ENCODE measurements at places on chromosomes 2 and 18. TPM values are rescaled to one million over a fixed set of nuclear protein-coding genes. Genes with fewer than 3 reads are reported as not detected.

Gene GNAL
- 0.05 TPM for total RNA-seq

Gene ALPG
- 0.07 TPM for total RNA-seq

Gene GAREM2
- 0.25 TPM for total RNA-seq

Gene RGPD8
- 1.5 TPM for total RNA-seq

Gene AMER3
- not detected for total RNA-seq

Gene PXDN
- 345 TPM for total RNA-seq

Gene TNS1
- total RNA-seq, result 29.8 TPM

Gene ZDBF2
- total RNA-seq, result 3.0 TPM

All from mammary microvascular endothelial cell (primary cell).